CD4-positive, alpha-beta T cell treated with Interleukin-6 at 100 ng/mL for 8 hours (primary cell): ENCODE measurements at places on chromosomes 4 and X.

DNA sequence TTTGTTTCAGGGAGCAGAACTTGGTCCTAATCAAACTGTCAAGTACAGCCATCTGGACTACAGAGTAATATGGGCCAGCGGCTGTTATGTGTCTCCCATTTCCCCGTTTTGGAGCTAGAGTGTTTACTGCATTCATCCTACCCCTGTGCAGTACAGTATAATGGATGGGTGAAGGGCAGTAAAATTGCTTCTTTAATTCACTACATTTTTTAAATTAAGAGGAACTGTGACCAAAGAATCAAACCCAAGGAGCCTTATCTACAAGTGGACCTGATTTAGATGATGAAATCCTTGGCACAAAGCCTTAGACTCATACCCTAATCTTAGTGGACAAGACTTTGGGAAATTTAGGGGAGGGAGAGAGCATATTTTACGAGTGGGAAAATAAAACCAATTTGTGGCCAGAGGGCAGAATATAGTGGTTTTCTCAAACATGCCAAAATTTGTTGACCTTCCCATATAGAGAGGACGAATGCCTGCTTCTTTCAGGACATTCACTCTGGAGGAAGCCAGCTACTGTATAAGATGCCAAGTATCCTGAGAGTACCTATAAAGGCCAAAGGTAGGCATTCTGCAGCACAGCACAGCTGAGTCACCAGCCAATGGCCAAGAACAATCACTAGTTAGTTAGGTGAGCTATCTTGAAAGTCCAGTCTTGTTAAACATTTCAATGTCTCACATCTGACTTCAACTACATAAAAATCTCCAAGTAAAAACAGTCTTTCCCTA, 253.8 kb upstream of the KCNIP4 start:
- DNase-seq = no peak

- DNase-seq = no peak
These were observed 137.6 kb downstream of the TECRL start for GRCh38 chr4:64271601-64272081.

- no peak for DNase-seq
These were observed 676.8 kb downstream of the RAPGEF2 start for GRCh38 chr4:159779716-159780115.

DNA sequence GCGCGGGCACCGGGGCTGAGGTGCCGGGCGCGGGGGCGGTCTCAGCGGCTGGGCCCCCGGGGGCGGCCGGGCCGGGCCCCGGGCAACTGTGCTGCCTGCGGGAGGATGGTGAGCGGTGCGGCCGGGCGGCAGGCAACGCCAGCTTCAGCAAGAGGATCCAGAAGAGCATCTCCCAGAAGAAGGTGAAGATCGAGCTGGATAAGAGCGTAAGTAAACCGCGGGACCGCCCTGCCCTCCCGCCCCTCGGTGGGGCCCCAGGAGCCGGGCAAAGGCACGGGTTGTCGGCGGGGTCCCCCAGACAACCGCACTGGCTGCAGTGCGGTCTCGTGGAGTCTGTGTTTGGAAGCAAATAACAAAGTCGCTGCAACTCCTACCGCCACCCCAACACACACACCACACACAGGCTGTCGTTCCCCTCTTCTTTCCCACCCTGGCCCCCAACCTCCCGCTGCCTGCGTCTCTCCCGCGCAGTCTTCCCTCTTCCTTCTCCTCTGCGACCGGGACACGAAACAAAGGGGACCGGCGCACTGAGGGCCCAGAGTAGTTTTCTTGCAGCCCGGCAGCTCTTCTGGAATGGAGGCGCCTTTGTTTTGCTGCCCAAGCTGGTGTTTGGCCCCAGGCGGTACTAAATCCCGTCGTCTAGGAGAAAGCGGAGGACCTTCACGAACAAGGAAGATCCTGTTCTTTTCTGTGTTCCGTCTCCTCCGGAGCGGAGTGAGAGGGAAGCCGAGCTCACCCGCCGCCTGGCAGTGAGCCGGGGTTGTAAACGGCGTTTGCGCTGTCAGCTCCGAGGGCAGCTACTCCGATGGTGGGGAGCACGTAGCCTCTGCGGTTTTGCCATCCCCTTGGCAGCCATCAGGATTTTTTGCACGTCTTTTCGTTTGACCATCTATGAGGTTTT, 788 bp downstream of the SAP30 start:
- peak; percentile 14 for DNase-seq

- DNase-seq = peak; percentile 3
These were observed 83.3 kb downstream of the DDIT4L start for GRCh38 chr4:100106982-100107381.
